ENCODE measurements at places on chromosomes 7 and 10.

GRCh38 chr10:112184052-112184371 is 447 bp upstream of the GPAM start:
- no peak for DNase-seq

DNA sequence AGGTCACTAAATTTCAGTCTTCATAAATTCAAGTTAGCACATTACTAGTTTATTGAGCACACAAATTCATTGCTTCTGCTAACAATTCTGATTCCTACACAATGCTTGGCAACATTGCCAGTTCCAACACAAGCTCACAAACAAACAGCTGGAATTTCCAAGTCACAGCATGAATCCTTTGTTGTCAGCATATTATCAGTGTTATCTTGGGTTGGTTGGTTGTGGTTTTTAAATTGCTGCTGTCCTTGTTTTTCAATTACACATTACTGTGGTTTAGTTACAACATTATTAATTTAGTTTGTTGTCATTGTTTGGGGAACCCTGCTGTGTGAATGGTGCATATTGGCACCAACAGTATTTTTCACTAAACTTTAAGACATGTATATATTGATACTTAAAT is 86.0 kb upstream of the ARID5B start:
- no peak for DNase-seq

DNA sequence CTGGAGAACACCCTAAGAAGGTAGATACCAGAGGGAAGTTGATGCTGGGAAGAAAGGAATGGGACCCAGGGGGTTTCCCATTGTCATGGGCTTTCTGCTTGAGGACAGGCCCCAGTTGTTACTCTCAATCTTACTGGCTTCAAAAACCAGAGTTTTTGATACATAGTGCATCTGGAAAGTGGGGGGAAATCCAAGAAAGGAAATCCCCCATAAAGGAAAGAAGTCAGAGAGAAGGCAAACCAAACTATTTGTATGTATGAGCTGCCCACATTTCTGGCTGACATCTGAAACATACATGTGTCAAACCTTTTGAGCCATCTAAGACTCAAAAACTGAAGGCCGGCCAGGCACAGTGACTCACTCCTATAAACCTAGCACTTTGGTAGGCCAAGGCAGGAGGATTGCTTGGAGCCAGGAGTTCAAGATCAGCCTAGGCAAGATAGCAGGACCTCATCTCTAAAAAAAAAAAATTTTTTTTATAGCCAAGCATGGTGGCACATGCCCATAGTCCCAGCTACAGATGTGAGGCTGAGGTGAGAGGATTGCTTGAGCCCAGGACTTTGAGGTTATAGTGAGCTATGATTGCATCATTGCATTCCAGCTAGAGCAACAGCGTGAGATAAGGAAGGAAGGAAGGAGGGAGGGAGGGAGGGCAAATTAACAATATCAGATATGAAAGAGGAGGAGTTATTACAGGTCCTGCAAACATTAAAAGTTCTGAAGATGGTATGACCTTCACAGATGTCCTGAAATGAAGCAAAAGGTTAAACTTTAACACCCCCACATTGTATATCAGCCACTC is 6.7 kb upstream of the COA1 start:
- no peak for DNase-seq

DNA sequence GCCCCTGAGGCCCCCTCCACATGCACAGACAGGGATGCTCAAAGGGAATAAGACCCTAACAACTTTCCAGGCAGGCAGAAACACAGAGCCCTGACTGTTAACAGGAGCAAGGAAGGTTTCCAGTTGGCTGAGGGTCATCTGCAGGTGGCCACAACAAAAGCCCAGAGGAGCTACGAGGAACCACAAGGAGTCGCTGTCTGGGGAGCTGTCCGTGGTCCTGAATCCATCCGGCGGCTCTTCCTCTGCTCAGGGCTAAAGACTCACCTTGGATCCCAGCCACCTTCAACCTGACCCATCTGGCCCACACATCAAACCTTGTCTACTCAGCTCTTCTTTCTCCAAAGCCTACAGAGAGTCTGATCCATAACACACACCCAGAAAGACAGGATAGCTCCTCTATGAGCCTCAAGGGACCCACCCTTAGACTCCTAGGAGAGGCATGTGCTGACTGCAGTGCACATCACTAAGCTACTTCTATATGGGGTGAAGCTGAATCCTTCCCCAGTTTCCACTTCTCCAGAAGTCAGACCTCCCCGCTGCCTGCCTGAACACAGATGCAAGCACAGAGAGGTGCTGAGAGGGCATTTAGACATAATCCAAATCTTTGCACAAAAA is 104.0 kb downstream of the SLIT1 start:
- peak; percentile 23 for DNase-seq

DNA sequence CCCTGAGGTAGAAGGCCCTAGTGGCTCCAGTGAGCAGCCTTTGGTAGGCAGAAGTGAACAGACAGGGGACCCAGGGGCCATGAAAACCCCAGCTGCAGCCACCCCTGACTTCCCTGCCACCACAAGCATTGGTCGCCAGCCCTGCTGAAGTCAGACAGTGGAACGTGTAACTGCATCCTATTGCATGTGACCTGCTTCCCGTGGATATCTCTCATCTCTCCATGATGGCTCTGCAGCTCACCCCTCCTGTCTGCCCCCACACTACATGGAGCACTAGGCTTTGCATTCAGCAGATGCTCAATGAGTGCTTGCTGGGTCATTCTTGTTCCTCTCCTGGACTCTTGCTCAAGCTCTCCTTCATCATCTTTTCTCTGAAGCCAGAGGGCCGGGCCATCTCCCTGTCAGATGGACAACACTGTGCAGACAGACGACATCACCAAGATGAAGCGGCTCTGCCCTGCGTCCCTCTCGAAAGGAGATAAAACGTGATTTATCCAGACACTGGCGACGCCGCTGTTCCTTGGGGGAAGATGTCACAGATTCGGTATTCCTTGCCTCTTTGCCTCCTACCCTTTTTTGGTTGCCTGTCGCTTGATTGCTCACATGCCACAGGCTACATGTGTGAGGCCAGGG is 117.5 kb downstream of the SH3PXD2A start:
- no peak for DNase-seq

- DNase-seq, result no peak
Measured at GRCh38 chr10:3668966-3669330, 116.1 kb downstream of the KLF6 start.

DNA sequence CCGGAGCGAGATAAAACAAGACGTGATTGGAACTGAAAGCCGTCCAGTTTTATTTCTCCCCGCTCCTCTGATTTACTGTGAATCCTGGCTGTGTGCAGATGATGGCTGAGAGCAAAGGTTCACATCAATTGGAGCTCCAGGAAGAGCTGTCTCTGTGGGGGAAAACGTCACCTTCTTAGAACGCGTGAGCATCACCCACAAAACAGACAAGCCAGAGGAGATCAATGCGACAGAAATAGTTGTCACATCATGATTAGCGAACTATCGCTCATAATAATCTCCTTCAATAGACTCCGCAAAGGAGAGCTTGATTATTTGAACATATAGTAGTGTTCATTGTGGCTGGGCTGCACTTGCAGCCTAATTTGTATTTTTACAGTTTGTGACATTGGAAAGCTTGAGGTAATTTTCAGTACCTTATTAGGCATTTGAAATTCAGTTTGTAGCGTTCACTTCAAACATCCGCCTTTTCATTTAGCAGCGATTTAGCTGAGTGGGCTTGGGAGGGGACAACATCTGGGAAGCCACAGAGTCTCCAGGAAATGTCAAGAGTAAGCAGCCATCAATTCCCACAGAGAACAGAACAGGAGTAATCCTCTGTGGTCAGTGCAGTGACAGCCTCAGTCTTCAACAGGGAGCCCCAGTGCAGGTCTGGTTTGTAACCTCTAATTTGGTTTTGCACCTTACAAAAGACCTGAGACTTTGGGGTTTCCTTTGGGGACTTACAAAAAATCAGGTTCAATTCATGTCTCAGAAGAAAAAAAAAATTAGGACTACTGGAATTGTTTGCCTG is 276.8 kb upstream of the PFKP start:
- no peak for DNase-seq

DNA sequence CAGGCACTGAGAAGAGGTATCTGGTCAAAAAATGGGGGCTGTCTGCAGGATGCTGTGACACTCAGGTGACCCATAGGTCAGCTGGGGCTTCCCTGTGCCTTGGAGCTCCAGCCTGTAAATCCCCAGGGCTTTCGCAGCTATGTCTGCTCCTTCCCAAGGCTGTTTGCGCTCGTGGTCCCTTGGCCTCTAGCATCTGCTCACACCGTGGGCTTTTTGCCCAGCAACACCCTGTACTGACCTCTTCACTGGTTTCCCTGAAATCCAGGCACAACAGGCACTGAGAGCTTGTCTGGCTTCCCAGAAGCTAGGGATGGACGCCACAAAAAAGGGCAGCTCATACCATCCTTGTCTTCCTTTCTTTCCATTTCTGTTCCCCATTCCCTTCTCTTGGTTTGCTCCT is 280.3 kb upstream of the HABP2 start:
- no peak for DNase-seq

DNA sequence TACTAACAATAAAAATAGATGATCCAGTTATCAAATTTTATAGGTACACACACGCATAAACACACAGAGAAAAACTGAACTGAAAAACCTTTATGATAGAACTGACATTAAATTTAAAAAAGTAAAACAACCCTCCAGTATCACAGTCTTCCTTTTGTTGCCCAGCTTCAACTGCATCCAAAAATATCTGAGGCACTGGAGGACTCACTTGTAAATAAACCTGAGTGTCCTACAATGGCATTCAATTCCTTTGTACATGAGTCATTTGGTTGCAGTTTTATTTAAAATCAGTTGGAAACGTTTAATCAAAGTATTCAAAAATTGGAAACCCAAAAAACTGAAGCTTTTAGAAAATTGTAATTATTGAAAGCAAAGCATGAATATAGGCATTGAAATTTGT is 265.2 kb upstream of the CSTF2T start:
- no peak for DNase-seq

DNA sequence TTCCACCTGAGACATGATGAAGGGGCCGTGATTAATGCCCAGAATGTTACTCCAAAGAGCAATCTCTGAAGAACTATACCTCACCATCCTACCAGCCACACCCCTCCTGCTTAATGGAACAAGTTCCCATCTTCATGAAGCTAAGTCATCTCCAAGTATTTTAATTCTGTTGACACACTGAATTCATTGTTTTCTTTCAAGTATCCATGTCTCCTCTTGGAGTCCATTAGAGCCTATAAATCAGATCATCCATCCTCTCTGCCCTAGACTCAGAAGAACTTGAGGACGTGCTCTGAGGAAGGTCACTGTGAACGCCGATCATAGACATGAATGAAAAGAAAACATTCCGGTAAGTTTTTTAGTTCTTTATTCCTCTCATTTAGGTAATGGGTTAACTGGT is 126.8 kb downstream of the RSU1 start:
- DNase-seq, result no peak

DNA sequence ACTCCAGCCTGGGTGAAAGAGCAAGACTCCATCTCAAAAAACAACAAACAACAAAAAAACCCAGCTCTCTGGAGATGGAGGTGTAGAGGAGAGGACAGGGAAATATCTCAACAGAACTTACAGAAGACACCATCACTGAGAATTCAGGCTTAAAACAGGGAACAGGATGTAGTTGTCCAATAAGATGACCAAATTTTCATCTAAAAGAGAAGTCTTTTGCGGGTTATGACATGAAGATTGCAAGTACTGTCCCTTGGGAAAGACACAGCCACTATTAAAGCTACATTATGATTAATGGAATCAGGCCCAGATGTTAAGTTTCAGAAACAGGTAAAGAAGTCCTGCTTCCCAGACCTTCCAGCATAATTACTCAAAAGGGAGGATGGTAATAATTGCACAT is 235.2 kb upstream of the NRP1 start:
- no peak for DNase-seq

- DNase-seq, result no peak
Measured at GRCh38 chr7:154628556-154628955, 374.4 kb downstream of the PAXIP1 start.

GRCh38 chr10:44979281-44980191 is 927 bp upstream of the DEPP1 start:
- no peak for DNase-seq

- DNase-seq, result no peak
Measured at GRCh38 chr7:158957510-158957906, 101.2 kb downstream of the DYNC2I1 start.

- DNase-seq, result peak; percentile 22
Measured at GRCh38 chr7:35571611-35572240, 123.2 kb downstream of the HERPUD2 start.

DNA sequence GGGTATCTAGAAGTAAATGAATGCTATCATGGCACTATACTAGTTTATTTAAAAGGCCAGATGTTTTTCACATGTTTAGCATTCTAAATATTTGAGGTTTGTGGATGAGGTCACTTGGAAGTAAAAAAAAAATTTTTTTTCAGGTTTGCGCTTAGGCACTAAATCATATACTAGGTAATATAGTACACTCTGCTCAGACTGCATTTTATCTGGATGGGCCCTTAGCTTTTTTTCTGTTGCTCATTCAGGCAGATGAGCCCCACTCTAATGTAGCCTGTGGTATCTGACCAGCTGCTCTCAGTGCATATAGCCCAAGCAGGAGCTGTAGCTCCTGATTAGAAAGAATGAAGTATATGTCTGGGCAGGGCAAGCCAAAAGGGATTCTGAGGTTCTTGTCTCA is 210.1 kb downstream of the AUTS2 start:
- DNase-seq, result no peak

DNA sequence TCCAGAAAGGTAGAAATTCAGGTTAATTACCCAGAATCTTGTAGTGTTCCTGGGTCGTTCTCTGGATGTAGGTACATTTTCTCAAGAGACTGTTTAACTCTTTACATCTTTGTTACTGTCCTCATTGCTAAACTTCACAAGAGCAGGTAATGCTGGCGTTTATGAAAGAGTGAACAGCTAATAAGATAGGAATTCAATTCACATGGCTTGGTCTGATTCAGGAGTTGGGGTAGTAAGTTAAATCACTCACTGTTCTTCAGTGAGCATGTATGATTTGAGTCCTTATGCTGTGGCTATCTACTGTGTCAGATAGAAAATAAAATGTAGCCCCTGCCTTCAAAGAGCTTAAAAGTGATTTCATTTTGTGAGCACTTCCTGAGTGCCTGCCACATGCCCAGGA is 480.0 kb downstream of the LRMDA start:
- DNase-seq, result no peak

DNA sequence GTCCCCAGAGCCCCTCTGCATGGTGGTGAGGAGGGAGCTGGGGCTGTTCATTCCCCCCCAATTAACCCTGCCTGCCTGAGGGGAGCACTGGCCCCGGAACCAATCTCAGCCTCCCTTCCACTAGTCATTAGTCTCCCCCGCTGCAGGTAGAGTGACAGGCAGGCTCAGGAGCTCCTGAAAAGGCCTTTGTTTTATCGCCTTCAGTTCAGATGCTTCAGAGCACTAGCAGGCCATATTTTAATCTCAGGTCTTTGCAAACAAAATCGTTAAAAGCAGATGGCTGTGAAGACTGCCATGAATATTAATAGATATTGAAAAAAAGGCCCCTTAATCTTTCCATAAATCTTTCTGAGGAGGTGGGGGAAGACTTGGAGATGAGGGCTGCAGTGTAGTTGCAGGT is 250.7 kb downstream of the RPS24 start:
- no peak for DNase-seq

- no peak for DNase-seq
Measured at GRCh38 chr7:81777697-81778096, 7.8 kb upstream of the HGF start.

Measured in GDM1 (cell line).